Panc1 (cell line): ENCODE measurements at places on chromosomes 13 and 19.

GRCh38 chr13:44402899-44403445 lies 29.3 kb downstream of the SERP2 start:
- DNase-seq = no peak

- DNase-seq = no peak
Measured at GRCh38 chr19:55389386-55390317, 3.9 kb downstream of the RPL28 start.

DNA sequence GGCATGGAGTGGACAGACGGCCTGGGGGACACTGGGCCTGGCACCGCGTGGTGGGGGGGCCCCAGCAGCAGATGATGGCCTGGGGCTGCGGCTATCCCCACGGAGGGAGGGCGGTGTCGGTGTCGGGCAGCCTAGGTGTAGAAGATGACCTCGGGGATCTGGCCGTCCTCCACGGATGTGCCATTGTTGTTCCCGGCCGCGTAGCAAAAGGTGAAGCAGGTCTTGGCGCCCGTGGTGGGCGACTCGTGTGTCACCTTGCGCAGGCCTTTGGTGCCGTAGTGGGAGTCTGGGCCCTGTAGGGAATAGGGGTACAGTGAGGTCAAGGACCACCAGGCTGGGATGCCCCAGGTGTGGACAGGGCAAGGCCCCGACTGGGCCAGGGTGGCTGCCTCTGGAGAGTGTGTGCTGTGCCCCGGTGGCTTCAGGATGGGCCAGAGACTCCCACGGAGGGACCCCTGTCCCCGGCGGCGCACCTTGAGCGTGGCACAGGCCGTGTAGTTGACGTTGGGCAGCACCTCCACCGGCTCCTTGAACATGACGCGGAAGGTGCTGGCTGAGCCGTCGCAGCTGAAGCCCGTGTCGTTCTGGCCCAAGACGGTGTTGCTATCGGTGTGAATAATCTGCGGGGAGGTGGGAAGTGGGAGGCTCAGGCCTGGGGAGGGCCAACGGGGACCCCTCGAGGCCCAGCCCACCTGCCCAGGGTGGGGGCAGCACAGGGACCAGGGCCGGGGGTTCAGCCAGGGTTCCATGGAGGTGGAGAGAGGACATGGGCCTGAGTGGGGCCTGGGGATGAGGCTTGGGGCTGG lies 29.0 kb downstream of the BTBD2 start:
- DNase-seq = no peak

DNA sequence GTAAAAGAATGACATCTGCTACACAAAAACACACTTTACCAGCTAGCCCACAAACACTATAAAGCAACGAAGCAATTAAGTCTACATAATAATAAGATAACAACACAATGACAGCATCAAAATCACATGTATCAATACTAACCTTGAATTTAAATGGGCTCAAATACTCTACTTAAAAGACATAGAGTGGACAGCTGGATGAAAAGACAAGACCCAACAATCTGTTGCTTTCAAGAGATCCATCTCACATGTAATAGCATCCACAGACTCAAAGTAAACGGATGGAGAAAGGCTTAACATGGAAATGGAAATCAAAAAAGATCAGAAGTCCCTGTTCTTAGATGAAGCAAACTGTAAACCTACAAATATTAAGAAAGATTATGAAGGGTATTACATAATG lies 2175.9 kb downstream of the PCDH9 start:
- no peak for DNase-seq

- DNase-seq = no peak
Measured at GRCh38 chr13:27923794-27924528, 4.2 kb downstream of the PDX1 start.

DNA sequence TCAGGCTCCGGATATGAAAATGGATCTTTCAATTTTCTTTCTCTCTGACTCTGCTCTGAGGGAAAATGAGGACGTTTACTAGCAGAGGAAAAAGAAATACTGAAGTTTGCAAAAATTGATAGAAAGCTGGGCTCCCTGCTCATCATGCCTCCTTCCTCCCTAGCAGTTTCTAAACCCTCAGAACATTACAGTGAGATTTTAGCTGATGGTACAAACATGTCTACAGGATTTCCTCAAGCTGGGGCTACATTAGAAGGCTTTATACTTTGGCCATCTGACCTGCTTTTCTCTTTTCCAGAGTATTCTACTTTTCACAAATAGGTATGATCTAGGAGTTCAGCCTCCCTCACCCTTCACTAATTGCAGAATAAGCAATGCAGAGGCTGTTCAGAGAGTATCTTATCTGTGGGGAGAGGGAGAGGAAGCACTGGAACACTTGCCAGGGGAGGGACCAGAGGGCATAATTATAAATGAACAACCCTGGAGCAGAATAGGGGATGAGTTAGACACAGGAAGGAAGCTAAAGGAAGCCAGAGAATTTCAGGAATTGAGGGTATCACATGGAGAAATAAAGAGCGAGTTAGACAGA lies 30.0 kb downstream of the CEACAM1 start:
- no peak for DNase-seq

GRCh38 chr19:42468273-42468796 lies 25.6 kb upstream of the CXCL17 start:
- DNase-seq = no peak

GRCh38 chr13:30442926-30443325 lies 20.6 kb downstream of the UBE2L5 start:
- DNase-seq = no peak

DNA sequence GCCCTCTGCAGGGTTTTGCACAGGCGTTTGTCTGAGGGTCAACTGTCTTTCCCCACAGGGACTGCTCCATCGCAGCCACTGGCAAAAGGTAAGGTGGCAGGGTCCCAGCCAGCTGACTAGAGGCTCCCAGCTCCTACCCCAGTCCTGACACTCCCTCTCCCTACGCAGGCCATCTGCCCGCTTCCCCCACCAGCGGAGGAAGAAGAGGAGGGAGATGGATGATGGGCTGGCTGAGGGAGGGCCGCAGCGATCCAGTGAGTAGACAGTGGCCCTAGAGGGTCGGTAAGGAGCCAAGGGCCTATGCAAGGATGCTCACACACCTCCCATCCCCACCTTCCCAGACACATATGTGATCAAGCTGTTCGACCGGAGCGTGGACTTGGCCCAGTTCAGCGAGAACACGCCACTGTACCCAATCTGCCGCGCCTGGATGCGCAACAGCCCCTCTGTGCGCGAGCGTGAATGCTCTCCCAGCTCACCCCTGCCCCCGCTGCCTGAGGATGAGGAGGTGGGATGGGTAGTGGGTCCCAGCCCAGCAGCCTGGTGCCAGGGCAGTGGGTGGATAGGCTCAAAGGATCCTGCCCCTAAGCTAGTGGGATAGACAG lies 4.0 kb downstream of the HSPB6 start:
- no peak for DNase-seq

GRCh38 chr13:40230833-40231266 lies 435.6 kb downstream of the FOXO1 start:
- DNase-seq = no peak

DNA sequence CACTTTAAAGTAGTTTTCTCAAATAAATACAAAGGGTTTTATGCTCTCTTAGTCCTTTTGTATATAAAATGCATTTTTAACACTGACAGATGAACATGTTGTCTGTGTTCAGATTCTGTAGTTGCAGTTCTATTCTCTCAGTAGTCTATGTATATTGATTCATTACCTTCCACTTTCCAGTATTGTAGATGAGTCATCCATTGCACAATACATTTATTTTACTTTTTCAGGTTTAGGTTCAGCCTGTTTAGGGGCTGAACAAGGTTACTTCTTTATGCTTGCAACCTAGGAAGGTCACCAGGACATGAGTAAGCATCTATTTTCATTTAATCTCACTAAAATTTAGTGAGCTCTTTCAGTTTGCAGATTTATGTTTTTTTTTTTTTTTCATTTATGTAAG lies 173.6 kb downstream of the NALCN start:
- DNase-seq = no peak

GRCh38 chr19:2352121-2352520 lies 7.9 kb upstream of the TMPRSS9 start:
- DNase-seq = no peak

GRCh38 chr13:112014857-112015256 lies 52.1 kb upstream of the SOX1 start:
- no peak for DNase-seq

DNA sequence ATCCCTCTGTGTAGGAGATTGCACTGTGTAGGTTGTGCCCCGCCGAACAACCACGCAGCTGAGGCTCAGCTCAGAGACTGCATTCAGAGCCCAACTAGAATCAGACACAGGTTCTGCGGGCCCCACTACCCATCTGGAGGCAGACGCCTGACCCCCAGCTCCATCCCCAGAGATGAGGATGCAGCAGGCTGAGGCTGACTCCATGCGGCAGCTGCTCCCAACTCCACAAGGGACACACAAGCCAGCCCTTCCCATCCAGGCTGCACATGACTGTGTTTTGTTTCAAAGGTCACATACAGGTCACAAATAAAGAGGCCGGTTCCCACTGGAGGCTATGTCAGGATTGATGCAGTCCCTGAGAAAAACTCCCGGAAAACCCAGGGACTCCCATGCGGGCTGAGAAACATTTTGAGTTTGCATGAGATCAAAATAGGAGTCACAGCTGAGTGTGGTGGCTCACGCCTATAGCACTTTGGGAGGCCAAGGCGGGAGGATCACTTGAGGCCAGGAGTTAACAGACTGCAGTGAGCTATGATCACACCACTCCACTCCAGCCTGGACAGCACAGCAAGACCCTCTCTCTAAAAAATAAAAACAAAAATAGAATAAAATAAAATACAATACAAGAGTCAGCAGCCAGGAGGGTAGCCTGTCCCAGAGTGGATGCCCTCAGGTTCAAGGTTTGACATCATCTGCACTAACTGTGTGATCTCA lies 14.0 kb downstream of the ELL start:
- no peak for DNase-seq

- no peak for DNase-seq
Measured at GRCh38 chr13:83377491-83377890, 504.8 kb downstream of the SLITRK1 start.

- no peak for DNase-seq
Measured at GRCh38 chr13:73835138-73835721, 299.0 kb downstream of the KLF12 start.

- DNase-seq = no peak
Measured at GRCh38 chr13:98390086-98390715, 186.7 kb downstream of the STK24 start.

DNA sequence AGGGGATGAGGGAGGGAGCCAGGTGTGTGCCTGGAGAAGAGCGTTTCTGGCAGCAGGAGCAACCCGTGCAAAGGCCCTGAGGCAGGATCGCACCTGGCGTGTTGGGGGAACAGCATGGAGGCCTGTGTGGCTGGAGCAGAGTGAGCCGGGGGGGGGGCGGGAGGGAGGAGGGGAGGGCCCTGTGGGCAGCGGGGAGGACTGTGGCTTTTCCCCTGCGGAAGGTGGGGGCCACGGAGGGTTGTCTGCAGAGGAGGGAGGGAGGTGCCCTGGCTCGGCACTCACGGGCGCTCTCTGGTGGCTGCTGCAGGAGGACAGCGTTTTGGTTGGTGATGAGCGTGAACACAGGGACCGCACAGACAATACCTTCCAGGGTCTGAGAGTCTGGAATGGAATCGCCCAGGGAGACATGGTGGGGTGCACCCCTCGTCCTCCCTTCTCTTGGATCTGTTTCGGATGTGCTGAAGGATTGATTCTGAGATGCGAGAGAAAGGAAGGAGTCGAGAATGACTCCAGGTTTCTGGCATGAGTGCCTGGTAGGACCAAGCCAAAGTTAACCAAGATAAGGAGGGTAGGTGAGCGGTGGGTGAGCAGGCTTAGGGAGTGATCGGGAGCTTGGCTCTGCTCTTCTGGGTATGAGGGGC lies 6.5 kb downstream of the RAB11B start:
- peak; percentile 18 for DNase-seq

DNA sequence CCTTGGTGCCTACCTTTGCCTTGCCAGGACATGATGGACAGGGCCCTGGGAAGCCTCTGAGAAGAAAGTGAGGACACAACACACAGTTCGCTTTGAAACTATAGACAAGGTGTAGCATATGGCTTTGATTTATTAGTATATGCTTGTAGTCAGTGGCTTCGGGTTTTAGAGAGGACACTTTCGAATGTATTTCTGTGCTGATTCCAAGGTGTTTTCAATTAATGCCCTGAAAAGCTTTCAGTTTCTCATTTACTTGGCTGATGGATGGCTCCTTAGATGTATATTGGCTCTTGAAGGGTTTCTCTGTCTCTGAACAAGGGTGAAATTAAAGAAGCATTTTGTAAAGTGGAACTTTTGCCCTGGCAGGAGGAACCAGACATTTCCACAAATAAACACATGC lies 106.9 kb downstream of the POSTN start:
- DNase-seq = no peak

DNA sequence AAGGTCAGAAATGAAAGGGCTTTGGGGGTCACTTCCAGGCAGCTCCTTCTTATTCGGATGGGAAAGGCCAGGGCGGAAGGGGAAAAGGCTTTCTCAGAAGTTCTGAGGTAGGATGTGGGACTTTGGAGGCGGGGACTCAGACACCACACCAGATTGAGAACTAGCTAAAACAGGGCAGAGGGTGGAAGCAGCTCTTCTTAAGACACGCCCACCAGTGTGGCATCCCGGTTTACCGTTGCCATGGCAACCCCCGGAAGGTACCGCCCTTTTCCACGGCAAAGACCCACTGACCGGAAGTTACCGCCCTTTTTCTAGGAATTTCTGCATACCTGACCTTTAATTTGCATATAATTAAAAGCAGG lies 3.8 kb upstream of the LILRA5 start:
- DNase-seq = no peak

DNA sequence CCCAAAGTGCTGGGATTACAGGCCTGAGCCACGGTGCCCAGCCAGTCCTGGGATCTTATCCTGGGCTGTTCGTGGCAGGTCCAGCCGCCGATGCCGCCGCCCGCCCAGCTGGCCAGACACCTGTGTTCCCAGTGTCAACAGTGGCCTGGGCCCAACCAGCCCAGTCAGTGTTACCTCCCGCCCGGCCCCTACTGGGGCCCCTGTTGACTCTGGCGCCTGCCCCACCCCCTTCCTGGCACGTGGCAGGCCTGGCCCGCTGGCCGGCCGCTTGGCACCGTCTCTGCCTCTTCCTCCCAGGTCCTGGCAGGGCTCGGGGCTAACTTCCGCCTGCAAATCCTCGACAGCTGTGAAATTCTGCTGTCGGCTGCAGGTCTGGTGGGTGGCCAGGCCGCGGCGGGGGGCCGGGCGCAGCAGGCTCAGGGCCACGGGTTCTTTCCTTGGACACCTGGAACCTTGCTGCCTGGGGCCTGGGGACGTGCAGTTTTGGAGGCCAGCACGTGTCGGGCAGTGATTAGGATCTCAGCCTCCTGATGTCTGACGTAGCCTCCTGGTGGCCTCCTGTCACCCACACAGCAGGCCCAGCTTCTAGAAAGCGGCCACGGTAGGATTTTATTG lies 9.1 kb downstream of the ARID3A start:
- DNase-seq = no peak

GRCh38 chr19:17775245-17775927 lies 19.6 kb upstream of the B3GNT3 start:
- no peak for DNase-seq
